Esophagus mucosa (tissue), 1 donor: ENCODE measurements at places on chromosomes 7 and 10.

DNA sequence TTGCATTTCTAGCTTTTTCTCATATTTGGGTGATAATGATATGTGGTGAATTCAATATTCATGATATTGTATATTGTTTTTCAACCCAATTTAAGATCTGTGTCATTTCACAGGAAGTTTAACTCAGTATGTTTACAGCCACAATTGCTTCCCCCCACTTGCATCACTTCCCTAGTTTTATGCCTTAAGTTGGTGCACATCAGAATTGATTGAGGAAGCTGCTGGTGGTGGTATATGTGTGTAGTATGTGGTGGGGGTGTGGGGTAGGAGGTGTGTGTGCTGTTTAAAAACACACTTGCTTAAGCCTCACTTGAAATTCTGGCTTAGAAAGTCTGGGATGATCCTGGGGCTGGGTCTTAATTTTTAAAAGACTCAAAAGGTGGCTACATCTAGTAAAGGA is 245.1 kb upstream of the AOAH start:
- no peak for ATAC-seq

- ATAC-seq, result no peak
Measured at GRCh38 chr10:95330966-95331453, 40.2 kb upstream of the PDLIM1 start.

DNA sequence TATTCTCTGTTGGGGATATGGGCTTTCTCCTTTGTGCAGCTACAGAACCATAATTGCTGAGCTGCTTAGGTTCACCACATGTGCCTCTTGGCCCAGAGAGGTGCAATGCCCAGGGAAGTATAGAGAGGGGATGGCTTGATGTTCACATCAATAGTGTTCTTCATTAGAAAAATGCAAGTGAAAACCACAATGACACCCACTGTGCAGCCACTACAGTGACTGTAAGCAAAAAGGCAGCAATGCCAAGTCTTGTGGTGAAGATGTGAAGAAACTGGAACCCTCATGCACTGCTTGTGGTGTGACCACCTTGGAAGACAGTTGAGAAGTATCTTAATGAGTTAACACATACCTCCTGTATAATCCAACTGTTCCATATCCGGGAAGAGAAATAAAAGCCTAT is 318.9 kb upstream of the ZMIZ1 start:
- no peak for ATAC-seq

- no peak for ATAC-seq
Measured at GRCh38 chr7:79713276-79713675, 259.8 kb upstream of the MAGI2 start.

GRCh38 chr10:106680061-106680460 is 484.4 kb downstream of the SORCS1 start:
- ATAC-seq, result no peak

- no peak for ATAC-seq
Measured at GRCh38 chr7:31234836-31235605, 105.5 kb downstream of the NEUROD6 start.

DNA sequence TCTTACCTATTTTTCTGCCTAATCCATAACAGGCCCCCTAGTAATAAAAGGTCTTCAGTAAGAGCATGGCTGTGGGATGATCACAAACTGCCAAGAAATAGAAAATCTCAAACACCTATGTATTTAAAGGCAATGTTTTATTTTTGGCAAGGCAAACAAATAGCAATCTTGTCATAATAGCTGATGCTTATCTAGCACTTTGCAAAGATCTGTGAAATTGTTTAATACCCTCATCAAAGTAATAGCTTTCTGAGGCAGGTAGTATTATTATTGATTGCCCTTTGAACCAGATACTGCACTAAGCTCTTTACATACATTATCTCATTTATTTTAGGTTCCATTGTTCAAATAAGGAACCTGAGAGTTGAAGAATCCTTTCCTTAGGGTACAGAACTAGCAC is 1.6 kb upstream of the CADPS2 start:
- ATAC-seq, result no peak

DNA sequence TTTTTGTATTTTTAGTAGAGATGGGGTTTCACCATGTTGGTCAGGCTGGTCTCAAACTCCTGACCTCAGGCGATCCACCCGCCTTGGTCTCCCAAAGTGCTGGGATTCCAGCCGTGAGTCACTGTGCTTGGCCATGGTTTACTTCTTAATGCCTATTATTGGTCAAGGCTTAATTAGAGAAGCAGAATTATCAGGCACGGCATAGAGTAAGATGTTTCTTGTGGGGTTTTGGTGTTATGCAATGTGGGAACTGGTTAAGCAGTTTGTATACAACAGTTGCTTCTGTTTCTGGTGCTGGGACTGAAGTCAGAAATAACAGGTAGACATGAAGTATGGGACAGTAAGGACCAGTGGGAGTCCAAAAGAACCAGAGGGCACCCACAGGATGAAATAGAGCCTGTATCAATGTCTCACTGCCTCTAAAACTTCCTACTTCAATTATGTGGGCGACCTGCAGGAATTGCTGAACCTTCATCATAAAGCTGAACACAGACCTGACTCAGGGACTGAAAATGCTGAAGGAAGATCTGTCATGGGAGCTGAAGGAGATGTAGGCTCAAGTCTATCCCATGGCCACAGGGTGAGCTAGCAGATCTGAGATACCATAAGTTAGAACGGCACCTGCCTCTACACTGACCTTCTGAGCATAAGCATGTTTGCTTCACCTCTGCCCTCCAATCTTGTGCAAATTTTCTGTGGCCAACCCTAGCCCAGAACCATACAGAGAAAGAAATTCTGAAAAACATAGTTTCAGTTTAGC is 38.3 kb upstream of the VCL start:
- no peak for ATAC-seq

GRCh38 chr7:30694774-30695721 is 12.8 kb upstream of the CRHR2 start:
- no peak for ATAC-seq

GRCh38 chr10:1412531-1413189 is 324.7 kb downstream of the ADARB2 start:
- ATAC-seq, result no peak

DNA sequence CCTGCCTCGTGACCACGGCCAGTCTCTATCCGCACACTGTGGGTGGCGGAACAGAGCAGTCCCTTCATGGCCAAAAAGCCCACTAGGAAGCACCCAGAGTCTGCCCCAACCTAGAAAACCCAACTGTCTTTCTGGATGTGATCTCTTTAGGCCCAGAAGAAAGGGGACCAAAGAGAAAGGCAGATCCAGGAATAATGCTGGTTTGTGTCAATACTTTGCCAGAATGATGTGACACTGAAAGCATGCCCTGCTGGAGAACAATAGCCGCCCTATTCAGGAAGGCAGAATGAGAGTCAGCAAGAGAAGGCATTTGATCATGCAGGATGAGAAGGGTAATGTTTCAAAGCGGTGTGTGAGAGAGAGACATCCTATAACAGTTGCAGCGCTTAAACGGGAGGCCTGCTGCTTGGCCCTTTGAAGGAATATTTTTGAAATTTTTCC is 274.7 kb downstream of the USP6NL start:
- ATAC-seq, result no peak

DNA sequence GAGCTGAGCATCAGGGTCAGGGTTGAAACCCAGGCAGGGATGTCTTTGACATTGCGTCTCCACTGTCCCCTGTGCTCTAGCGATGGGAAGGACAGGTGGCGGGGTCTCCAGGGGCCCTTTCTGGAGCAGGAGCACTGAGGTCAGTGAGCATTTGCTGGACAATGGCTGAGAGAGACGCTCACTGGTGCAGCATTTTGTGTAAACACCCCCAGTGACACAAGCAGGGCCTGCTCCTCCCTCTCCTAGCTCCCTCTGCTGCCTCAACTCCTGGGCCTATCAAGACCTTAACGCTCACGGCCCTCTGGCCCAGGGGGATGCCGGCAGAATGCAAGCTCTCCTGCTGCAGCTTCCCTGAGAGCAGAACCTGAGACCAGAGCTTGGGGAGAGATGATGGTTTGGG is 17.4 kb upstream of the INMT start:
- no peak for ATAC-seq

- ATAC-seq, result no peak
Measured at GRCh38 chr10:34446049-34446448, 369.0 kb downstream of the PARD3 start.

DNA sequence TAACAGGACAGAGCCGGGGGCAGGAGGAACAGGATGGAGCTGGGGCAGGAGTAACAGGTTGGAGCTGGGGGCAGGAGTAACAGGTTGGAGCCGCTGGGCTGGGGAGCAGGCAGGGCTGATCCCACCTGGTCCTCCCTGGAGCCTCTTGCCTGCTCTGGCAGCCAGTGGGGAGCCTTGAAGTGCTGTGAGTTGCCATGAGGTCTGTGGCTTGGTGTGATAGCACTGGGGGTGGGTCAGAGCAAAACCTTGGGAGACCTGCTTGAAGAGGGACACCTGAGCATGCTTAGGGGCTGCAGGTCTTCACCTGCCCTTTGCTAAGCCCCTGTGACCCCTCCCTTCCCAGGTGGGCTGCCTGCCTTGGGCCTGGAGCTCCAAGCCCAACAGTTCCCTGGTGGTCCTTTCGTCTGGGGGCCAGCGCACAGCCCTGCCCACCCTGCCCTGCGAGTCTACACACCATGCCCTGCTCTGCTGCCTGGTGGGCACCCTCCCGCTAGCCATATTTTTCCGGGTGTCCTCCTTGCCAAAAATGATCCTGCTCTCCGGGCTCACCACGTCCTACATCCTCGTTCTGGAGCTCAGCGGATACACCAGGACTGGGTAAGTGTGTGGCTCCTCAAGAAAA is 111.6 kb downstream of the ADCY1 start:
- no peak for ATAC-seq
